Hematopoietic multipotent progenitor cell treated with erythropoietin and hydrocortisone succinate and interleukin-3 and kit ligand, for 17 days (in vitro differentiated cells): ENCODE measurements at places on chromosomes 13 and 19.

GRCh38 chr13:101454767-101455166 lies 2.3 kb downstream of the ITGBL1 start:
- DNase-seq = no peak

DNA sequence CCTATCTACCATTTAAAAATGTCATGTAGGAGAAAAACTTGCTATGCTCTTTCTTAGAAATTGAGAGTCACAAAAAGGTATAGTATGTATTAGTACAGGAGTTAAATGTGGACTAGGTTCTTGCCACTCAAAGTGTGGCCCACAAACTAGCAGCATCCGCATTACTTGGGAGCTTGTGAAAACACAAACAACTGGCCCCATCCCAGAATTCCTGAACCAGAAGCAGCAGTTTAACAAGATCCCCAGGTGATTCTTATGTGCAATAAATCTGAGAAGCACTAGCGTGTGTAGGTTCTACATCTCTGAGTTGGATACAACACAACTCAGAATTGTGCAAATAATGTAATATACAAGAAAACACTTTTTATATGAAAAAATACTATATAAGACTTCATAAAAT lies 325.9 kb downstream of the DCT start:
- DNase-seq = no peak

DNA sequence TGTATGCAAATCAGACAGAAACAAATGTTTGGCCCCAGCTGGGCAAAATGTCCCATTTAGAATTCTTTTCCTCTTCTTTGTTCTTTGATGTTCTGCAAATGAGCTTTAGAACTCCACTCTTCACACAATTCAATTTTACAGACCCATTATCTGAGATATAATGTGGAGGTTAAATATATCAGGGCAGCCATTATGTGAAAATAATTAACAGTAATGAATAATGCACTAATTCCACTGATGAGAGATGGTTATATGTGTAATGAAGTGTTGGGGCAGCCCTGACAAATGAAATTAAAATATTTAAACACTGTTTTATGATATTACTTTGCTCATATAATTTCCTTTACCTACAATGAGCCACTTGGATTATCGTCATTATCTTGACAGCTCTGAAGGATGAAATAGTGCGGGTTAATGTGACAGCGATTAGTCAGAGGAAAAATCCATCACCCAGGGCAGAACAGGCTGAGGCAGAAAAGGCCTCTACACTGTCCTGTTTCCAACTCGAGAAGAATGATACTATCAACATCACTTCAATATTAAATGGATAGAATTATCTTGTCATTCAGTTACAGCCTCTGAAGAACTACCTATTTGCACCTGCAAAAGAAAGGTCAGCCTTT lies 321.1 kb downstream of the RBM26 start:
- DNase-seq = no peak

- DNase-seq = peak; percentile 69
These were observed 12.4 kb upstream of the ELAVL1 start for GRCh38 chr19:8017808-8018207.

DNA sequence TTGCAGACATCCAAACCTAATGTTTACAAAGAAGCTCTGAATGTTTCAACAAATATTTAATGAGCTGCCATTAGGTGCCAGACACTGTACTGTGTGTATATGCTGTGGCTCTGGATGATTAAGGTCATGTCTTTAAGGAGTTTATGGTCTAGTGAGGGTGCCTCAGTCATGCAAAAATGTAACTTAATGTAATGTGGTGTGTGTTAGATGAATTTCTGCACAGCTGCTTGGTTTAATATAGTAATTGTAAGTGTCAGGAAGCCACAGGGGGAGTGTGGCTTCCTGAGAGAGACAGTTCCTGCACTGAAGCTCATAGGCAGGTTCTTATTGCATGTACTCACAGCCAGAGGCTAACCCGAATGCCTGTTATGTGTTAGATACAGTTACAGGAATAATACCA lies 43.3 kb downstream of the SPATA13 start:
- no peak for DNase-seq

GRCh38 chr13:20231839-20232555 lies at the start of gene GJB6:
GJB6 (minus strand) TSS chr13:20232319; CDS start chr13:20223480, 8,839 bp downstream.
- no peak for DNase-seq

GRCh38 chr13:51998723-51999509 lies 12.3 kb downstream of the ATP7B start:
- no peak for DNase-seq

DNA sequence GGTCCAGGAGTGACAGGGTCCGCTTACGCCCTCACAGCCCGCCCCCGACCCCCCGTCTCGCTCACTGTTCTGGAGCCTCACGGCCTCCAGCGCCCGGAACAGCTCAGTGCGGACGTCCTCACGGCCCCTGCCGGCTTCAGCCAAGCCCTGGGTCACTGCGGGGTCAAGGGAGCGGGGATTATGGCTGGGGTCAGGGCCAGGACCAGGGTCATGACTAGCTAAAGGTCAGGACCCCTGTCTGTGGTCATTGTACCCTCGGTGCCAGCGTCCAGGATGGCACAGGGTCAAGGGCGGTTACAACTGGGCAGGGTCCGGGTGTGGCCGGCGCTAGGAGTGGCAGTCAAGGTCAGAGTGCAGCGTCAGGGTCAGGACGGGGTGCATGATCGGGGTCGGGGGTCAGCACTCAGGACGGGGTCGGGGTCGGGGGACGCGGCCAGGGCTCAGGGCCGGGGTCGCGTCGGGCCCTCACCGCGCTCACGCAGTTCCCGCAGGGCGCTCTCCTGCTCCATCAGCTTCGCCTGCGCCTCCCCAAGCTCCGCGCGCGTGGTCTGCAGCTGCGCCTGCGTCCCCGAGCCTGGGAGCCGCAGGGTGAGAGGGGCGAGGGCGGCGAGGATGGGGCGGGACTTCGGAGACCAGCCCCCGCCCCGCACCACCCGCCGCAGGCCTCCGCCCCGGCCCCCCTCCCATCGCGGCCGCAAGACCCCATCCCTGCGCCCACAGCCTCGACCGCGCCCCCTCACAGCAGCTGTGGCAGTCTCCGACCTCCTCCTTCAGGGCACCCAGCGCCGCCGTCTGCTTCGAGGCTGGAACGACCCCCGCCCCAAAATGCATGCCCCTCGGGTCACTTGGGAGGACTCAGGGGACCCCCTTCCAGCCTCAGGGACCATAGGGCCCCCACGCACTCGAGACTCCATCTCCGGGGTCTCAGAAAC lies 1.4 kb downstream of the CLEC4G start:
- DNase-seq = no peak

DNA sequence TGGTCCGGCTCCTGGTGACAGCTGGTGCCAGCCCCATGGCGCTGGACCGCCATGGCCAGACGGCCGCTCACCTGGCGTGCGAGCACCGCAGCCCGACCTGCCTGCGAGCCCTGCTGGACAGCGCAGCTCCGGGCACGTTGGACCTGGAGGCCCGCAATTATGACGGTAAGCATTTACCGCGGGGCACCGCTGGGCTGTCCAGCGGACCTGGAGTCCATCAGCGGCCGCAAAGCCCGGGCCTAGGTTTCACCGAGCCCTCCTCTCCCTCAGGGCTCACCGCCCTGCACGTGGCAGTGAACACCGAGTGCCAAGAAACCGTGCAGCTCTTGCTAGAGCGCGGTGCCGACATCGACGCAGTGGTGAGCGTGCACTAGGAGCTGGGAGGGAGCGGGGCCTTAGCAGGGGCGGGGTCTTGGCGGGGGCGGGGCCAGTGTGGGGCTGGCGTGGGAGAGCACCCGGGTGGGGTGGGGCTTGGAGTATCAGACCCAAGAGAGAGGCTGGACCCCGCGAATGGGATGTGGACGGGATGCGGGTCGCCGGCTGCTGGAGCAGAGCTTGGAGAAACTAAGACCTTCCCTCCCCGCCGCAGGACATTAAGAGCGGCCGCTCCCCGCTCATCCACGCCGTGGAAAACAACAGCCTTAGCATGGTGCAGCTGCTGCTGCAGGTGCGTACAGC lies 8.7 kb downstream of the BCL3 start:
- DNase-seq = no peak

DNA sequence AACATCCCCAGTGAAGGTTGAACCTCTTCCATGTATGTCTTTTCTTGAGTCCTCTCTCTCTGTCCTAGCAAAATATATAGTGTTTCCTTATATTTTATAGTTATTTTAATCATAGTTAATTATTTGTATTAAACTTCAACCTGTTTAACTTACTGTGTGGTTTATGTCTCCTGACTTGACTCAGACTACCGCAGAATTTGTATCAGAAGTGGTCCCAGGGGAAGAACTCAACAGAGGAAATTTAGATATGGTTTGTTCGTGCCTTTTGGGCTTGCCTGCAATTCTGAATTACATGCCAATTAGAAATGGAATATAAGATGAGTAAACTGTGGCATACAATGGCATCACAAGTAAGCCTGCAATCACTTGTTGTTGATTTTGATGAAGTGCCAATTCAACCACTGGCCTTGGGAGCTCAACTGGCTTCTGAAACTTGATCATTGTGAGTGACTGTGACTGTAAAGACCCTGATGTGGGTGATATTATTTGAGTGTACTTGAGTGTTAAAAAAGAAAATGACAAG lies 1459.5 kb upstream of the PCDH20 start:
- no peak for DNase-seq

DNA sequence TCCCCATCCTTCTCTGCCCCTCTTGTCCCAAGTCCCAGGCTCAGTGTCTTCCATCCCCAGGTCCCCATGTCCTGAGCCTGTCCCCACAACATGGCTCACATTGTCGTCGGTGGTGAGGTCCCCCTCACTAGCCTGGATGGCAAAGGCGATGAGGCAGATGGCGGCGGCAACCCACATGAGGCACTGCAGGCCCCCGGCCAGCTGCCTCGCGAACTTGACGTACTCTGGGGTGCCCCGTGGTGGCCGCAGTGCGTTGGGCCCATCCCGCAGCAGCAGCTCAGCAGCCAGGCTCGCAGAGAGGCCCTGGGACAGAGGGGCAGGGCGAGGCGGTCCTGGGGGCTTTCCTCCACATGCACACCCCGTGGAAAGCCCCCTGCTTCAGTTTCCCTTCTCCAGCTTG lies 1.1 kb downstream of the ATP4A start:
- no peak for DNase-seq

DNA sequence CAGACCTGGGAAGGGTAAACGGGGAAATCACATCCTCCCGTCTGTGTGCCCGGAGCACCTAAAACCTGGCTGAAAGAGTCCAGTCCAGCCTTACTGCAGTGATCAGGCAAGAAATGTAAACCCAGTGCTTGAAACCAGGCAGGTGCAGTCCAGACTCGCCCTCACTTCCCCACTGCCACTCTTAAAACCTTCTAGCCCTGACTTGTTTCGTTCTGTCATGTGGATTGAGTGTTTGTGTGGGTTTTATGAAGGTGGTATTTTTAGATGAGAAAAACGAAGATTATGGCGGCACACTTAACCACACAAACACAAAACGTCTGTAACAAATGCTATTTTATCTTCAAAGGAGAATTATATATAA lies 839 bp upstream of the CKAP2 start:
- DNase-seq = peak; percentile 73

GRCh38 chr19:17512574-17512939 lies 1.1 kb downstream of the PGLS start:
- no peak for DNase-seq

DNA sequence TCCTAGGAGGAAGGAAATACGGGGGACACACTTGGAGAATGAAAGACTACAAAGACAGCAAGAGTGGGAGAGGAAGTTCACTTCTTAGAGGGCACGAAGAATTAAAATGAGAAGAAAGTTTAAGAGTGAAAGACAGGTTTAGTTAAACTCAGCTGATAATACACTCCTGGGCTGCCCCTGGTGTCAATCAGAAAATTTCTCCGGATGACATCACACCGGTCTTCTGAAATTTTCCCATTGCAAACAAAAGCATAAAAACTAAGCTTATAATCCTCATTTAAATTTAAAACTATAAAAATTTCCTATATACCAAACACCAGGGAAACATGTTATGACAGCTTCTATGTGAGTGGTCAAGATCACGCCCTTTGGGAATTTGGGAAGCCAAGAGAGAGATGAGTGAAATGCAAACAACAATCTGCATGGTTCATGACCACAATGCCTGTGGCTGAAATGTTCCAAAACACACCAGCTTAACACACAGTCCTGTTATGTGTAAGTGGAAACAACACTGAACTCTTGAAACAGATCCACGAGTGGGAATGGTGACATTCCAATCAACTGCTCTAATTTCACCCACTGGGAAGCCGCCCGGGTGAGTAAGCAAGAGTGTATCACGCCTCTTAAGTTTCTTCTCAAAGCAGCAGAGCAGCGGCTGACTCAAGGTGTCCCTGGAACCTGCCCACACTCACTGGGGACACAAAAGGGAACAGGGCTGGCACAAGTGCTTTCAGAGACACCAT lies 49.0 kb downstream of the BRD4 start:
- peak; percentile 48 for DNase-seq

- DNase-seq = peak; percentile 81
These were observed 1.7 kb upstream of the LYL1 start for GRCh38 chr19:13104360-13104847.

- DNase-seq = no peak
These were observed 211.6 kb downstream of the DNAJC15 start for GRCh38 chr13:43235028-43235427.

DNA sequence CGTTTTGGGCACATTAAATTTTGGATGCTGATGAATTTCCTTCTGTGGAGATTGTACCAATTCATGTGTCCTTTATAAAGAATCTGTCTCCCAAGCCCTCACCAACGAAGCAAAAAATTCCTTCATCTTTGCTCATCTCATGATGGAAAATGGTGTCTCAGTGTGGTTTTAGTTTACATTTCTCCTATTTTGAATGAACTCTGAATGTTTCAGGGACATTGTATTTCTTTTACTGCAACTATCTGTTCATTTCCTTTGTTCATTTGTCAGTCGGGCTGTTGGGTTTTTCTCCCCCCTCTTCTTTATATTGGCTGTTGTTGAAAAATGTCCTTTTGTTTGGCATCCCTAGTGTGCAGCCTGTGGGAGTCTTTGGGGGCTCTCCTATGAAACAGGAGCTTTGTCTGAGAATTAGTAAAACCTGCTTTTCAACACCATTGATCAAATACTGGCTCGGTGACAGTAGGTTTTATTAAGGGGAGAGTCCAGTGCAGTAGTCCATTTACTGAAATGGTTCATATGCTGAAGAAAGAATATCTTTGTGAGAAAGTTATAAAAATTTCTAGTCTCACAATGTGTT lies 91.3 kb upstream of the C1QTNF9B start:
- no peak for DNase-seq

- no peak for DNase-seq
These were observed 200.8 kb downstream of the RGCC start for GRCh38 chr13:41658057-41658661.

DNA sequence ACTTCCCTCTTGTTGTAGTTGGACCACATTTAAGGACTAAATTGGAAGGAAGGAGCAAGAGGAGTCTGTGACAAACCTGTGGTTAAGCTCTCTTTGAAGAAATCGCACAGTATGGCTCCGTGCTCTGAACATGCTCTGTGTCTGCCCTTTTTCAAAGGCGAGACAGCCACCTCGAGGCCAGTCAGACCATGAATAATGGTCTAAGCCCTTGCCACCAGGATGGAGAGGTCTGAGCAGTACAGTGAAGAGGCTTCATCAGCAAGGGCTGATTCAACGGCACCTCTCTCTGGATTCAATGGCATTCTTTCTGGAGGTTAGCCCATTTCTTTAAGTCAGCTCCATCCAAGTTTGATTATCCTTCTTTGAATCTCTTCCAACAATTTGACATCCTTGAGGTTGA lies 30.9 kb downstream of the FAM216B start:
- DNase-seq = no peak
